ENCODE measurements at places on chromosomes 13 and 19.

- no peak for DNase-seq
These were observed 194.6 kb downstream of the POSTN start for GRCh38 chr13:37403776-37404527.

- no peak for DNase-seq
These were observed 109.8 kb upstream of the GPC6 start for GRCh38 chr13:93116809-93117208.

- DNase-seq = no peak
These were observed 30.1 kb downstream of the KLF12 start for GRCh38 chr13:74103970-74104555.

- DNase-seq = no peak
These were observed 142.7 kb downstream of the DLEU7 start for GRCh38 chr13:50700664-50701305.

- no peak for DNase-seq
These were observed 1044.3 kb downstream of the DIAPH3 start for GRCh38 chr13:59119475-59119874.
